ENCODE measurements at places on chromosomes 4 and X.

GRCh38 chrX:133513123-133513522 is 97.8 kb upstream of the GPC4 start:
- DNase-seq: no peak

GRCh38 chrX:45750639-45751038 is 550.0 kb upstream of the DIPK2B start:
- DNase-seq: no peak

- DNase-seq: no peak
These were observed 5.1 kb downstream of the UBE2A start for GRCh38 chrX:119579414-119579813.

GRCh38 chr4:76984788-76985211 is 35.2 kb downstream of the SEPTIN11 start:
- DNase-seq: peak; percentile 38

GRCh38 chr4:106854569-106855351 is 181.4 kb downstream of the DKK2 start:
- DNase-seq: no peak

GRCh38 chrX:24526616-24527015 is 61.5 kb downstream of the PDK3 start:
- no peak for DNase-seq

- DNase-seq: peak; percentile 32
These were observed 4.8 kb upstream of the CXCL1 start for GRCh38 chr4:73864365-73864764.

- peak; percentile 81 for DNase-seq
These were observed 42.8 kb upstream of the KLF3 start for GRCh38 chr4:38621028-38621684.

GRCh38 chr4:101695176-101695575 is 95.4 kb upstream of the BANK1 start:
- no peak for DNase-seq

DNA sequence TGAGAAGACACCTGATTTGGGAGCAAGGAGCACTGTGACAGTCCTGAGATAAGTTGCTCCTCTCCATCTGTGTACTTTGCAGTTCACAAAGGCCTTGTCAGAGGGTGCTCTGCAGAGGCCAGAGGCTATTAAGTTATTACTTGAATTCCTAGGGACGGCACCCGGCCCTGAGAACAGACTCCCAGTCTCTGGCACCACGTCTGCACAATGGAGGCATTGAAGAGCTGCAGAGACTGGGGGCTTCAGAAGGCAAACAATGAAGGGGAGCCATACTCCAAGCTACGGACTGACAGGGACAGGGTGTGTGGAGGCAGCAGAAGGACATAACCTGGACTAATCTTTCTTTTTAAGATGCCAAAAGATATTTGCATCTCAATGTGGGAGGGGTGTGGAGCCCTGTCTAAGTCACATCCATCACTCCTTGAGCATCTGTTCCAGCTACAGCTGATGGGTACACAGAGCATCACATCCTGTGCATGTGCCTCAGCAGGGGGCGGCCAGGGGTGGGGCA is 11.5 kb downstream of the RASGEF1B start:
- DNase-seq: no peak

- no peak for DNase-seq
These were observed 81.4 kb downstream of the RBM47 start for GRCh38 chr4:40548256-40548655.

GRCh38 chrX:33607042-33607595 is 395.8 kb upstream of the DMD start:
- DNase-seq: no peak

DNA sequence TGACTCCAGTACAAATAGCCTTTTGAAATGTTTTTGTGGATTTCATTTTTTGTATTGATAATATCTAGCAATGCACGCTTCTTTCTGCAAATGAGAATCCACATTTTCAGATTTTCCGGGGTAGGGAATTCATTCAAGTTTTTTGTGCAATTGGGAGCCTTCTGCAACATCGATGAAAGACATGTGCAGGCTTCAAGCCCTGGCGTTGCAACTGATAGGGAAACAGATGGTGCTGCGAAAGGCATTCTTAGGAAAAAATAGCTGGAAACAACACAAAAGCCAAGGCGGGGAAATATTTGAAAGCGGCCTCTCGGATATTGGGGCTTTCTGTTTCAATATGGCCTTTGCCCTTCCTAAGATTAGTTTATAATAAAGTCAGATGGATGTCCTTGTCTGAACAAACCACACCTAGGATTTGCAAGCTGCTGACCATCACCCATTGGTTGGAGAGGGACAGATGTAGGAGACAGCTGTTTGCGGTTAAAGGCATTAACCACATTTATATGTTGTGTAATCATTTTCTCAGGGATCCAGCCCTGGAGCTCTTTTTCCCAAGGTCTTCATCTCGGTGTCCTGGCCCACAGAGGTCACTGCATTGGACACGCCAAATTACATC is 136.5 kb downstream of the PRKX start:
- DNase-seq: no peak

GRCh38 chrX:21993265-21993664 is 38.9 kb upstream of the PHEX start:
- DNase-seq: no peak

- DNase-seq: no peak
These were observed 2.4 kb upstream of the FGFBP2 start for GRCh38 chr4:15965325-15965724.

GRCh38 chr4:74715706-74716435 is 78.5 kb downstream of the BTC start:
- DNase-seq: no peak

DNA sequence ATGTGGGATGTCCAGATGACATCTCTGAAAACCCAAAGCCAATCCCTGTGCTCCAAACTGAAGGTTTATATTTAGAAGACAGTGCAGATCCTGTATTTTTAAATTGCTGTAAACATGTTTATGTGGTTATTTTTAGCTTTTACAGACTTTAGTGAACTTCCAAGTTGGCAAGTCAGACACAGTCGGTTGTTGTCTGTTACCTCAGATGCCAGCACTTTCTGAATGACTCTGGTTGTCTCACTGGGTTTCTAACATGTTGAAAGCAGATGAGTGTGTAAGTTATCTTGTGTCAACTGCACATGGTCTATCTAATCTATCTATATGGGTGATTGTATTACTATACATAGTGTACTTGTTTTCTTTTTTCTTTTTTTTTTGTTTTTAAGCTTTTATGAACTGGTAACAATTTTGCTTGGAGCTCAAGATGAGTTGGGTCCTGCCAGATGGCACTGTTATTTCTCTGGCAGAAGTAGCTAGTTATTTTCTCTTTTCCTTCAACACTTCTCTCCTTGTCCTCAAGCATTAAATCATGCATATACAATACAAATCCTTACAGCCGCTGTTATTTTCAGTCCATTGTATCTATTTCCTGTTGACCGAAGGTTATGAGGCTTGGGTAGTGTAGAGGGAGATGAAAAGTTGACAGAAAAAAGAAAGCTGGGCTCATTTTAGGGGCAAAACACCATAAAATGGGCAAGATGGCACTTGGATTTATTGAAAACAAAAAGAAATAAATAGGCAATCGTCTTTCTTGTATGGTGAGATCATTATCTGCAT is 66.3 kb downstream of the GAB1 start:
- DNase-seq: no peak
